ENCODE measurements at places on chromosomes 2 and 18. TPM values are rescaled to one million over a fixed set of nuclear protein-coding genes. Genes with fewer than 3 reads are reported as not detected.

The STAT4 gene
- 2.7 TPM for total RNA-seq

- DNase-seq = no peak
These were observed 621.8 kb downstream of the LRP1B start for GRCh38 chr2:141508806-141509595.

The GLI2 gene
- 1.0 TPM for total RNA-seq

GRCh38 chr2:7030810-7031209 is 113.6 kb downstream of the RNF144A start:
- DNase-seq = no peak

- no peak for DNase-seq
These were observed 73.5 kb downstream of the ANTXR1 start for GRCh38 chr2:69086466-69086865.

DNA sequence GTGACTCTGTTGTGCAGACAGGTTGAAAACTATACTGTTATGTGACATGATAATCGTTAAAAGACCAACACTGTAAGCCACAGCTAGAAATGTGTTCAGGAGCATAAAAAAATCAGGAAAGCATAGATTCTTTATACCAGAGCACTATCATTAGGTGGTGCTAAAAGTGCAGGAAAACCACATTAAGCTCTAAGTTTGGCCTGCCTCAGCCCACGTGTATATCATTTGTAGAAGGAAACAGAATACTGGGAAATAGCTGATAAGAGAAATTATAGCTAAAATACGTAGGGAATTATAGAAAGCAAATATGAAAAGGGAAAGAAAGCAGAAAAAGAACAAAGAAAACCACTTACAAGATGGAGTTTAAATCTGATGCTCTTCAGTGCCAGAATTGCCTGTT is 26.5 kb upstream of the C2orf74 start:
- DNase-seq = no peak

DNA sequence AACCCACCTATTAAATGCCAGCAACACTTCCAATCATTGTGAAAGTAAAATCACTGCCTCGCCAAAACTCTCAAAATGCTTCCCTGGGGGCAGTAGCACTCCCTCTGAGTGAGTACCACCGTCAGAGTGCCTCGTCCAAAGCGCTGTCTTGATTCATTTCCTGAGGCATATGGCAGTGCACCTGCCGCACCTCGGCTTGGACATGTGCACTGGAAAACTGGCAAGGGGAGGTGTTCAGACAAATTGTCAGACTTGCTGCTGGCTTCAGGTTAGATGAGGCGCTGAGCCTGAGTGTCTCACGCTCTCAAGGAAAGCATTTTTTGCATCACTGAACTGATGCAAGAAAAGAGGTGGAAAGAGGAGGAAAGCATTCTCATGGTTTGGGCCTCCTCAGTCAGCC is 132.8 kb downstream of the ATL2 start:
- no peak for DNase-seq

- DNase-seq = no peak
These were observed 175.2 kb downstream of the METTL4 start for GRCh38 chr18:2396162-2396505.

Measured in heart right ventricle (tissue), 16 donors.